ENCODE measurements at places on chromosomes 1 and 21.

DNA sequence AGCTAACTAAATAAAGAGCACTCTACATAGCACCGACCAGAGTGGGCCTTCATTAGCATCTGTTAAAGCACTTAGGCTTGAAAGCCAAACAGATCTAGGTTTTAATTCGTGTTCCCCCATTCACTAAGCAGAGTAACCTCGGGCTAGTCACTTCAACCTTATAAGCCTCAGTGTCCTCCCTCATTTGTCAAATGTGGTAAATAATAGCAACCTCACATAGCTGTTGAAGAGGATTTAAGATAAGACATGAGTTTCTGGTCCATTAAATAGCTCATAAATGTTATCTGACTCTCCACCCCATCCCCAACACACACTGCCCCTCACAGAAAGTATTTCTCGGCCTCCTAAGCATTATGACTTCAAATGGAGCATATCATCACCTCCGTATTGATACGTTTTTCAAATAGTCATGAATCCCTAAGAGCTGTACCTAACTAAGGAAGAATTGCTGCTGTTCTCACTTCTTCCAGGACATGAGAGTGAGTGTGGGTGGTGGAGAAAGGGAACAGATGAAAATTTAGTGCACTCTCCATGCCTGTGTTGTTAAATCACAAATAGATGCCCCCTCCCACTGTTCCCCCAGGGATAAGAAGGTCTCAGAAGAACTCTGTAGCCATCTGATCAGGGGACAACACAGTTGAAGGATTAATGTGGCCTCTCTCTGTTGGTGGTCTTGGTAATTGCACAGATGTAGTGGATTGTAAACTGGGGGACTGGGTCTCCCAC, 47.6 kb downstream of the PLPP3 start:
- no peak for DNase-seq

- DNase-seq = no peak
Observed at GRCh38 chr1:215543191-215543606, 23.9 kb upstream of the KCTD3 start.

- DNase-seq = no peak
Observed at GRCh38 chr21:35994613-35995012, 65.7 kb downstream of the SETD4 start.

- DNase-seq = no peak
Observed at GRCh38 chr1:230824919-230825721, 43.2 kb downstream of the C1orf198 start.

Data from stimulated activated CD4-positive, alpha-beta T cell treated with anti-CD3 and anti-CD28 coated beads, Interleukin-1b, Interleukin-23, amount 100 ng/mL, for 24 hours (primary cell).